CMK (cell line): ENCODE measurements at places on chromosomes 4 and X.

DNA sequence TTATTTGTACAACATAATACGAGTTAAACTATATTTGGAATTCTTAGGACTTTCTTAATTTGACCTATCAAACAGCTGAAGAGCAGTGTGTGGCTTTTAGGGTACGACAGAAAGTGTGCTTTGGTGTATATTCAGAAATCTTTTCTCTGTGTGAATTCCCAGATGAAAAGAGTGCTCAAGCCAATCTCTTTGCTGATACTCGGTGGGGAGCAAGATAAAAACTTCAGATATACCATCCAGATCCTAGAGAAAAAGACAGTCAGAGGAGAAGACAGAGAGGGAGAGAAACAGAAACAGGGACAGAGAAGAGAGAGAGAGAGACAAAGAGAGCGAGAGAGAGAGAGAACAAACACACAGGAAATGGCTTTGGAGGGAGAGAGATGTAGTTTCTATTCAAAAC lies 658.3 kb upstream of the CPEB2 start:
- DNase-seq = no peak

GRCh38 chrX:44937606-44938005 lies 64.6 kb downstream of the KDM6A start:
- DNase-seq = no peak

DNA sequence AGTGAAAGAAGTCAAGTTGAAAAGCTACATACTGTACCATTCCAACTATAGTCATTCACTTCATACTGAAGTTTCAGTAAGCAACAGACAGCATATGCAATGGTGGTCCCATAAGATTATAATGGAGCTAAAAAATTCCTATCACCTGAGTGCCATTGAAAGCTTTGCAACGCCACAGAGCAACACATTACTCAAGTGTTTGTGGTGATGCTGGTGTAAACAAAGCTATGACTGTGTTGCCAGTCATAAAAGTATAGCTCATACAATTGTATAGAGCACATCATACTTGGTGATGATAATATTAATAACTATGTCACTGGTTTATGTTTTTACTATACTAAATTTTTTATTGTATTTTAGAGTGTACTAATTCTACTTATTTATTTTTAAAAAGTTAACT lies 78.9 kb downstream of the NAF1 start:
- DNase-seq = no peak

DNA sequence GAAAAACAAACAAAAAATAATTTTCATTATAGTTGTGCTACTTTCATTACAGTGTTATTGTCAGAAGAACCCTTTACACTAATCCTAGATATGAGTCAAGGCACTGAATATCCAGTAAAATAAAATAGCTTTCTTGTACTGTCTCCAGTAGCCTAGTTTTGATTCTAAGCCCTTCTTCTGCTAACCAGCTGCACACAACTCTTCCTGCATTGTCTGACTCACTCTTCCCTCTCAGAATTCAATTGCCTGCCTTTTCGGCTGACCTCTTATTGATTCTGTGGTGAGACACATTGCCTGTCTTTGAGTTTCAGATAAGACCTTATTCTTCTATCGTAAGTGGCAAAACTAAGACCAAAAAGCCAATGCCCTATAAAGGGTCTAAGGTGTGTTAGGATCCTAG lies 26.7 kb upstream of the PCDH18 start:
- DNase-seq = no peak

DNA sequence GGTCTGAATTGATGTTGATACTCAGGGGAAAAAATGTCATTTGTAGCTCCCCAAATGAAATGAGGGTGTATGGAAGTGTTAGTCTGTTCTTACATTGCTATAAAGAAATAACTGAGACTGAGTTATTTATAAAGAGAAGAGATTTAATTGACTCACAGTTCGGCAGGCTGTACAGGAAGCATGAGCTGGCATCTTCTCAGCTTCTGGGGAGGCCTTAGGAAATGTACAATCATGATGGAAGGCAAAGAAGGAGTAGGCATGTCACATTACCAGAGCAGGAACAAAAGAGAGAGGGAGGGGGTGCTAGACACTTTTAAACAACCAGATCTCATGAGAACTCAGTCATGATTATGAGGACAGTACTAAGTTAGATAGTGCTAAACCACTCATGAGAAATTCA lies 1199.9 kb upstream of the DIAPH2 start:
- DNase-seq = no peak

GRCh38 chr4:47788126-47788525 lies 49.7 kb downstream of the CORIN start:
- DNase-seq = no peak

DNA sequence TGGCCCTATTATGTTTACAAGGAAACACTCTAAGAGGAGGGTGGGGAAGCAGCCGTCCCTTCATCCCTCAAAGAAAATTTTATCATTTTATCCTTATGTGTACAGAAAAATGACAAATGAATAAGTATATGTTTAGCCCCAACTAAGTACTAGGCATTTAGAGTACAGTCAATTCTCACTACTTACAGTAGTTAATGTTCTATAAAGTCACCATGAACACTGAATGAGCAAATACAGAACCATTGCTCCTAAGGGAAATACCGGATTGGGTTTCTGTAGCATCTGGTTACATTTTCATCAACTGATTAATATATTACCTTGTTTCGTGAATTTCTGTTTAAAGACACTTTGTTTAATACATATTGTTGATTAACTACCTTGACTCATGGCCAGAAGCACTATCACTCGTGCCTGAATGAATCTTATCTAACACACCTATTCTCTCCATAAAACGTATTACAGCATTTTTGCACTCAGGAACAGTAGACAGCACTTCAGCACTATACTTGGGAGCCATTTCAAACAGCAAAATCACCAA lies 109.3 kb downstream of the ASB9 start:
- no peak for DNase-seq

- DNase-seq = no peak
These were observed 236.5 kb downstream of the GLUD2 start for GRCh38 chrX:121283921-121284320.

DNA sequence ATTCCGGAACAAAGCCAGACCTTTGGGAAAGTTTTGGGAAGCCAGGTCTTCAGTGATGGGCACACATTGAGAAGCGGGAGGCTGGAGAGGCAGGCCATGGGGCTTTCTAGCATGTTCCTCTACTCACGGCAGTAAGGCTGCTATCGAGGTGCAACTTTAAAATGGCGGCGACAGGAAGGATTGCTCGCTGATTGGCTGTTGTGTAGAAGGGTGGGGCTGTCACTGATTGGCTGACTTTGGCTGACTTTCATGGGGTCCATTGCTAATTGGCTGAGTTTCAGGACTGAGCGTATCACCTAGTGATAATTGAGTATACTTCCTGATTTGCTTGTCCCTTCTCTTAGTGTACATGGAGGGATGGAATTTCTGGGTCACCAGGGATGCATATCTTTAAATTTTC lies 19.7 kb upstream of the GLOD5 start:
- no peak for DNase-seq

DNA sequence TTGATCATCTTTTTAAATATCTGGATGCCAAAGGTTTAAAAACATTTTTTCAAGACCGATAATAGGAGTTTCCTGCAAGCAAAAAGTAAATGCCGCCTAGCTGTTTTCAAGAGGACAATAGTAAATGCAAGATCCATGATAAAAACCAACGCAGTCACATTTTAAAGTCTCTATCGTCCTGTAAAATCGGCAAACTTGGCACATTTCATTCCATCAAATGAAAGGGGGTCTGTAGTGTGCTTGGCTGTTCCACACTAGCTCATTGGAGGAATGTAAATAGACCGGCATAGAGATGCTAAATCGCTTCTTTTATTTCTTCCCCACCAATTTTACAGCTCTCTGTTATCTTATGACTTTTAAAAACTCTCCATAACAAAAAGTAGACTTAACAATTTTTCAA lies 202.2 kb downstream of the NLGN4X start:
- DNase-seq = no peak

- no peak for DNase-seq
These were observed 516.8 kb upstream of the ADGRL3 start for GRCh38 chr4:60683357-60683756.

GRCh38 chr4:85909851-85910250 lies 434.9 kb downstream of the ARHGAP24 start:
- no peak for DNase-seq

GRCh38 chr4:147071209-147071740 lies 125.6 kb upstream of the TTC29 start:
- no peak for DNase-seq

GRCh38 chrX:45070116-45071007 lies 130.3 kb downstream of the DIPK2B start:
- peak; percentile 12 for DNase-seq
